Hematopoietic multipotent progenitor cell treated with erythropoietin and hydrocortisone succinate and interleukin-3 and kit ligand, for 4 days (in vitro differentiated cells): ENCODE measurements at places on chromosomes 12 and 14.

- DNase-seq = no peak
Measured at GRCh38 chr14:96639550-96639949, 137.4 kb downstream of the PAPOLA start.

- no peak for DNase-seq
Measured at GRCh38 chr14:22820731-22821130, 5.5 kb upstream of the SLC7A7 start.

DNA sequence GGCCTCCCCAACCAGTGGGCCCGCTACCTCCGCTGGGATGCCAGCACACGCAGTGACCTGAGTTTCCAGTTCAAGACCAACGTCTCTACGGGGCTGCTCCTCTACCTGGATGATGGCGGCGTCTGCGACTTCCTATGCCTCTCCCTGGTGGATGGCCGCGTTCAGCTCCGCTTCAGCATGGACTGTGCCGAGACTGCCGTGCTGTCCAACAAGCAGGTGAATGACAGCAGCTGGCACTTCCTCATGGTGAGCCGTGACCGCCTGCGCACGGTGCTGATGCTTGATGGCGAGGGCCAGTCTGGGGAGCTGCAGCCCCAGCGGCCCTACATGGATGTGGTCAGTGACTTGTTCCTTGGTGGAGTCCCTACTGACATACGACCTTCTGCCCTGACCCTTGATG lies 73.0 kb downstream of the NRXN3 start:
- DNase-seq = no peak

- DNase-seq = peak; percentile 34
Measured at GRCh38 chr14:54650331-54650958, 83.5 kb downstream of the SAMD4A start.

GRCh38 chr12:47652521-47653234 lies 53.2 kb downstream of the RPAP3 start:
- DNase-seq = peak; percentile 73

- DNase-seq = no peak
Measured at GRCh38 chr14:80787876-80788275, 153.7 kb downstream of the CEP128 start.

- DNase-seq = no peak
Measured at GRCh38 chr14:94713115-94713514, 56.8 kb downstream of the GSC start.

- DNase-seq = no peak
Measured at GRCh38 chr12:72995616-72996015, 723.4 kb downstream of the TRHDE start.

- DNase-seq = peak; percentile 35
Measured at GRCh38 chr12:103840462-103840875, 565 bp downstream of the NT5DC3 start.

- DNase-seq = peak; percentile 73
Measured at GRCh38 chr14:76352639-76353281, 23.2 kb upstream of the ESRRB start.

- peak; percentile 85 for DNase-seq
Measured at GRCh38 chr12:51318846-51319599, 5.0 kb downstream of the BIN2 start.

DNA sequence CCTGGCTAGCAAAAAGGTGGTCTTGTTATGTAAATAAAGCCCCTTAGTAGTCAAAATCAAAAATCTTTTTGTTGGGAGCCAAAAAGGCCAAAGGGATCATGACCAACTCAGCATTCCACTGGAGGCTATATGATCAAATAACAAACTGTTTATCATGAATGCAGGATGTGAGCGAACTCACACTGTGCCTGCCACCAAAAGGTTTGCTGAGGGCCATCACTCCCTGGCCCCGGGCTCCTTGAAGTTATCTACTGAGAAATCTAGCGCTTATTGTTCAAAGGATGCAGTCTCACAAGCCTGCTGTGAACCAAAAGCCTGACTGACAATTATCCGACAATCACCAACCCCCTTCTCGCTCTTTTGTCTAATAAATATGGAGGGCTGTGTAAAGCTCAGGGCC lies 107.2 kb upstream of the DDHD1 start:
- DNase-seq = no peak

DNA sequence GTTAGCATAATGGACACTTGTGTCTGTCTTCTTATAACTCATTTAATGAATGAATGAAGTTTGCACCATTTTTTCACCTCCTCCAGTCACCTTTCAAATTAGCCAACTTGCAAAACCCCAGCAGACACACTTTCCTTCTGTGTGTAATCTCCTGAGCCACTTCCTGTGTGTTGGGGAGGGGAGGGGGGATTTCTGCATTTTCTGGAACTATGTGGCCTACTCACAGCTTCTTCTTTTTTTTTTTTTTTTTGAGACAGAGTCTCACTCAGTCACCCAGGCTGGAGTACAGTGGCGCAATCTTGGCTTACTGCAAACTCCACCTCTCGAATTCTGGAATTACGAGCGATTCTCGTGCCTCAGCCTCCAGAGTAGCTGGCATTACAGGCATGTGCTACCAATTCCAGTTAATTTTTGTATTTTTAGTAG lies 4.1 kb upstream of the SERPINA1 start:
- DNase-seq = peak; percentile 87

- DNase-seq = no peak
Measured at GRCh38 chr12:97259098-97259497, 203.5 kb upstream of the RMST start.

- DNase-seq = peak; percentile 59
Measured at GRCh38 chr14:33566082-33566481, 384.8 kb downstream of the EGLN3 start.

- DNase-seq = no peak
Measured at GRCh38 chr14:22203036-22203435, 386.0 kb downstream of the DAD1 start.

- no peak for DNase-seq
Measured at GRCh38 chr12:131589221-131589897, 121.5 kb upstream of the SFSWAP start.

DNA sequence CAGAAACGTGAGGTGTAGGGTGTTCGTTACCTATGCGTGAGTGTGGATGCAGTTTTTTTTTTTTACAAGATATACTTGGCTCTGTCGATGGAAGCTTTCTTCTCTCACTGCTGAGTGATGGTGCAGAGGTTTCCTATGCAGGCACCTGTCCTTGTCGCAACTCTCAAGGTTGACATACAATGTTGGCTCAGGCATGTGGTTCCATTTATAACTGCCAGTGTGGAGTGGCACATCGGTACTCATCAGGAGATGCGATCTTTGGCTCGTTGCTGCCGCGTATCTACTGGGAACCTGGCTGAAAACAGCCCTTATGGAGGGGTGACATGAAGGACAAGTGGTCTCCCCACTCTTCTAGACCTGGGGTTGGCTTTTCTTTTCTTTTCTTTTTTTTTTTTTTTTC lies 109.0 kb downstream of the ZNF664 start:
- DNase-seq = no peak

DNA sequence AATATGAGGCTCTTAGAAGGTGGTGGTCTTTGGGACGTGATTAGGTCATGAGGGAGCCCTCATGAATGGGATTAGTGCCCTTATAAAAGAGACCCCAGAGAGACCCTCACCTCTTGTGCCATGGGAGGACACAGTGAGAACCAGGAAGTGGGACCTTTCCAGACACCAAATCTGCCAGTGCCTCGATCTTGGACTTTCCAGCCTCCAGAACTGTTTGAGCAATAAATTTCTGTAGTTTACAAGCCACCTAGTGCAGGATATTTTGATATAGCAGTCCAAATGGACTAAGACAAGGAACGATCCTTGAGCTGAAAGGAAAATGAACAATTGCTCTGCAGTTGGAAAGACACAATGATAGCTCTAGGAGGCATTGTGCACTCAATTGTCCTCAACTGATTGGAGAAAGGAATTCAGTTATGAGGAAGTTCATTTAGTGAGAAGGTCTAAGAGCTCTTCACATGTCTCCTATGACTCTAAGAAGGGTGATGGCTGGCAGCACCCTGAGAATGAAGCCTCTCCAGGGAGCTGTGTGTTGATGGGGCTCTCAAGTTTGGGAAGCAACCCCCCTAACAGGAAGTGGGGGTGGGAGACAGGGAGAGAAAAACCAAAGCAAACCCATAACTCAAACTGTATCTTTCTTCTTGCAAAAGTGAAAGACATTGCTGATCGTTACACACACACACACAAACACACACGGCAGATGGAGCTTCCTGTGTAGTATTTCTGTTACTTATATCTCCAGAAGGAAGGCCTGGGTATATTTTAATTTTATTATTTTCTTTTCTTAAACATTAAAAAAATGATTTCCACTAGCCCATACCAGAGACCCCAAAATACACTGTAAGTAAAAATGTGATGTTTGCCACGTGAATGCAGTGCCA lies 21.0 kb downstream of the CHST11 start:
- peak; percentile 58 for DNase-seq

- no peak for DNase-seq
Measured at GRCh38 chr14:31954991-31955390, 122.1 kb upstream of the ARHGAP5 start.

GRCh38 chr12:131764738-131765137 lies 53.8 kb downstream of the SFSWAP start:
- DNase-seq = no peak

GRCh38 chr12:94676031-94676641 lies 25.8 kb upstream of the TMCC3 start:
- peak; percentile 98 for DNase-seq

GRCh38 chr12:110073049-110073831 lies 24.9 kb upstream of the C12orf76 start:
- DNase-seq = peak; percentile 66

GRCh38 chr12:122860040-122860853 lies 25.0 kb downstream of the HIP1R start:
- DNase-seq = peak; percentile 91

DNA sequence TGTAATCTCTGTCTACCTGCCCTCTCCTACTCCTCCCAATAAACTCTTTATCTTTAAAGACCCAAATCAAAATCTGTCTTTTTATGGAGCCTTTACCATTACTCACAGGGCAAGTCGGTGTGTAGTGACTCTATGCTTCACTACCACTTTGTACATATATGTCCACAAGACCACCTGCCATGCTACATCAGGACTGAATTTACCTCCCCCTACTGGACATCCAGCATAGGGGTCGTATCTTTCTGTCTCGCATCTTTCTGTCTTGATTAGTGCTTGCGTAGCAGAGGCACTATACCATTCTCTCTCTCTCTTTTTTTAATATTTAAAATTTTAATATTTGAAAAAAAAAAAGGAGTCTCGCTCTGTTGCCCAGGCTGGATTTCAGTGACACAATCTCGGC lies 587.5 kb downstream of the SOX5 start:
- no peak for DNase-seq

GRCh38 chr12:27273114-27273513 lies 29.0 kb downstream of the STK38L start:
- no peak for DNase-seq

GRCh38 chr14:88798156-88798555 lies 5.4 kb upstream of the EML5 start:
- no peak for DNase-seq

GRCh38 chr12:119685375-119685774 lies 17.4 kb downstream of the PRKAB1 start:
- no peak for DNase-seq

- DNase-seq = peak; percentile 11
Measured at GRCh38 chr12:106333756-106334155, 23.8 kb upstream of the POLR3B start.

DNA sequence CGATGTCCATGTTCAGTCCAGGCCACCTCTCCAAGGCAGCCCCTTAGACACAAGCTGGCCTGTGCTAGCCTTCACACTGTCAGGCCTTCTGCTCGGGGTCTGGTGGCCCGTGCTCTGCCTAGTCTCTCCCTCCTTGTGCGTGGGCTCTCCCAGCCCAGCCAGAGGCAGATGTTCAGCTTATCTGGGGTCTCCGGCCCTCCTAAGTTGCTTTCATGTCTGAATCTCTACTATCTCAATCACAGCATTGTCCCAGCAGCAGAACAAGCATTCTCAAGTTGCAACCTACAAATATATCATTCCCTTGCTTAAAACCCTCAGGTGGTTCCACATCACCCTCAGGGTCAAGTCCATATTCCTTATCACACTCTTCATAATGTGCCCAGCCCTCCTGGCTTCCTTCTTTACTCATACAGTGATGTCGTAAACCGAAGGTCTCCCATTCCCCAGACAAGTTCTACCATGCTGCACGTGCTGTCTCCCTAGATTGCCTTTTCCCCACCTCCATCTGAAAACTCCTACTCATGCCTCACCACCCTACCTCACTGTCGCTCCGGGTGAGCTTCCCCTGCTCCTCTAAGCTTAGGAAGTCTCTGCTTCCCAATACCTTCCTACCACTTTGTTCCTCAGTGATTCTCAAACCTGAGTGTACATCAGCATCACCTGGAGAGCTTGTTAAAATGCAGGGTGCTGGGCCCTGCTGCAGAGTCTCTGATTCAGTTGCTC lies 1.5 kb downstream of the KRT73 start:
- DNase-seq = no peak

DNA sequence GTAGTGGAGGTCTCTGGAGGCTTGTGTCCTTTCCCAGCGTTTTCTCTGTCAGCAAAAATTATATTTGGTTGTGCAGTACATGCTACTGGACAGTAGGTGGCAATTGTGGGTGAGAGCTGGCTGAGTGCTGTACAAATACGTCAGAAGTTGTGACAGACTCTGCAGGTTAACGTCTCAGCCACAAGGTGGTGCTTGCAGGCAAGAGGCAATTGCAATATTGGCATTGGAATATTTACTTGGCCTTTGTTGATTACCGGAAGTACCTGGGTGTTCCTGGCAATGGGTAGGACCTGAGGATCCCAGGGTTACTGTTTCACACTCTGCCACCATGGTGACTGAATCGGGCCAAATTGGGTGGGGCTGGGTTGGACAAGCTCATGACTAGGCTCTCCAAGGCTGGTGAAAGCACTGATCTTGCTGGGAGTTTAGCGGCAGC lies 333.9 kb upstream of the LMO3 start:
- peak; percentile 85 for DNase-seq

- DNase-seq = no peak
Measured at GRCh38 chr12:26723379-26724308, 109.3 kb downstream of the ITPR2 start.

GRCh38 chr14:100045642-100046344 lies 19.4 kb upstream of the EVL start:
- no peak for DNase-seq

- DNase-seq = no peak
Measured at GRCh38 chr14:64685371-64686281, 18.6 kb upstream of the PLEKHG3 start.

DNA sequence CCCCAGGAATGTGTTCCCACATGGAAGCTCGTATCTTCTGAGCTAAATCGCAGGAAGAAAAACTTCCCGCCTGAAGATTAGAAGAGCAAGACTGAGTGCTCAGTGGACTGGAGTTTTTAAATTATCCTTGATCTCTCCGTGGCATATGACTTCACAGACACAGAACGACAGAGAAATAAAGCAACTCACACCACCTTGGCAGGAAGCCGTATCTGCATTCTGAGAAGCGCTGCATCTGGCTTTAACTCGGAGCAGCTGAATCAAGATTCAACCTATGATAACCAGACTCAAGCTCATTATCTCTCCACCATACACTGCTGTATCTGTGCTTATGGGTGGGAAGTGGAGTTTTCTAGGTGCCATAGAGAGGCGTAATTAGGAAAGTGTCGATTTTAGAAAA lies 1482.7 kb downstream of the AACS start:
- no peak for DNase-seq

DNA sequence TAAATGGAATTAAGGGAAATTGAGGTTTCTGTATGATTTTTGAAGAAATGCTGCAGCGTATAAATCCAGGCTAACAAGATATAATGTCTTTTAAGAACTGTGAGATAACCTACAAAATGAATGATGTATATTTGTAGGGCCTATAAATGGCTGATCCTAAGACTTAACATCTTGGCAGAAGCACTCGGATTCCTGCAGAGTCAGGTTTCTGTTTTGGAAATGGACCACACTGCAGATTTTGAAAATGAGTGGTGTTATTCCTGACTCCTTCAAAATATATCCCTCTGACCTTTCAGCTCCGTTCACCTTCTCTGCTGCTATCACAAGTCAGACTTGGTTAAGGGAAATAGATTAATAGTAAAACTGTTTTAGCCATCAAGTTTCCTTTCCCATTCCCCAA lies 5.0 kb downstream of the TIGAR start:
- no peak for DNase-seq
